ENCODE measurements at places on chromosomes 11 and 22.

DNA sequence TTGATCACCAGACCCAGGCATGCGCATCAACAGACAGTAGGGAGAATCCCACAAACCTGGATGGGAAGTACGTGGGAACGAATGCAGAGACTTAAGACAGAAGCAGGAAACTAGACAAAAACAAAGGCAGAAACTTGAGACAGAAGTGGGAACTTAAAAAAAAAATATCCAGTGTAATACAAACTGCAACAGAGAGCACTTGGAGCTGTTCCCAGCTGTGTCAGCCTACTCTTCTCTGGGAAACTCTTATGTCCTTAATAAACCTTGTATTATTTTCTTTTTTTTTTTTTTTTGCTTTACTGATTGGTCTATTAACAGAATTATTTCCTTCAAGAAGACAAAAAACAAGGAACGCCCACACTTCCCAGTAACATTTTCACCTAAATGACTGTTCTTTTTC, 1818.1 kb upstream of the RAG2 start:
- no peak for DNase-seq

DNA sequence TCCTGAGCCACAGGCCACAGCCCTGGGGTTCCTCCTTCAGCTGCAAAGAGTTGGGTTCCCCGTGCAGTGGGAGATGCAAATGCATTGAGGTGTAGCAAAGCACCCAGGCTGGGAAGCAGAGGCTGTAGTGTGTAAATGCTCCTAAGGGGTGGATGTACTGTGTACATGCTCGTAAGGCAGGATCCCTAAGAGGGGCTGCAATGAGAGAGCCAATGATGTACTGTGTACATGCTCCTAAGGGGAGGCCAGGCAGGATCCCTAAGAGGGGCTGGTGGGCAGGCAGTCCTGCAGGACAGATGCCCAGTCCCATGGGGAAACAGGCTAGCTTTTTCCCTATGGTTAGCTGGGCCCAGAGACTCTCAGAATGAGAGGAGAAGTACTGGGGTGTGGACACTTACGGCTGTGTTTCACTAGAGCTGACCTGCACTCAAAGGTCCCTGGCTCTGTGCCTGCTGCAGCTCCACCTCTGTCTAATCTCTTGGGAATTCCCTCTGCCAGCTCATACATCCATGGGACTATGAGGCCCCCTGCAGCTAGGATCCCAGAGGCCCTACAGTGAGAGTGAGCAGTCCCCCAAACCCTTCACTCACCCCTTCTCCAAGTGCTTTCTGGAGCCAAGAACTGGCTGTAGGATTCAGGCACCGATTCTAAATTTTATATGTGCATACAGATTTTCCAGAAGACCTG, 261.9 kb upstream of the LUZP2 start:
- no peak for DNase-seq

GRCh38 chr22:23065069-23065451, 5.3 kb upstream of the GNAZ start:
- no peak for DNase-seq

GRCh38 chr11:60235321-60235720, 7.6 kb downstream of the MS4A4E start:
- no peak for DNase-seq

DNA sequence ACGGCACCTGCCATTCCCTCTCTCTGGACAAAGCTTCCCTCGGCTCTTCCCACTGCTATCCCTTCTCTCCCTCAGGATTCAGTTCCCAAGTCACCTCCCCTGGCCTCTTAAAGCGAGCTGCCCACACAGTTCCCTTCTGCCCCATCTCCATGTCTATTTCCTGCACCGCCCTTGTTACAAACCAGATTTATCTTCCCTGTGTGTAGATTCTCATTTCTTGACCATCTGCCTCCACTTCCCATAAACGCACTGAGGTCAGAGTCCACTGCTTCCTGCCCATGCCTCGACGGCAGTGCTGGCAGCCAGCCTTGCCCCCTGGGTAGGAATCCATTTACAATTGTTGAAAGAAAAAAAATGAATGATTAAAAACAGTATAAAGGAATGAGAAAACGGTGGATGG, 11.6 kb upstream of the APOBEC3B start:
- DNase-seq = no peak

DNA sequence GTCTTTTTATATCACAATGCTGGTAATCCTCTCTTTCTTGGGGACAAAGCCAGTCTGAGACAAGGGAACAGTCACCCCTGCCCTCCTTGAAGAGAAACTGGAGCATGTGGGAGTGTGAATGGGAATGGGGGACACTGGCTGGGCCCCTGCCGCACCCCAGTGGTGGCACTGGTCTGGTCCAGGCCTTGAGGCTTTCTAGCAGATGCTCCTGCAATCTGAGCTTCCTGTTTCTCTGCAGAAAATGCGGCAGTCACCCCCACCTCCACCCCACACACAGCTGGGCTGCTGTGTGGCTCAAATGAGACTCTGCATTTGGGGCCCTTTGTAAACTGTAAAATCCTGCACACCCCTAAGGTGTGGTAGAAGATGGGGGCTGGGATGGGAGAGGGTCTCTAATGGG, 6.6 kb upstream of the MARK2 start:
- DNase-seq = no peak

DNA sequence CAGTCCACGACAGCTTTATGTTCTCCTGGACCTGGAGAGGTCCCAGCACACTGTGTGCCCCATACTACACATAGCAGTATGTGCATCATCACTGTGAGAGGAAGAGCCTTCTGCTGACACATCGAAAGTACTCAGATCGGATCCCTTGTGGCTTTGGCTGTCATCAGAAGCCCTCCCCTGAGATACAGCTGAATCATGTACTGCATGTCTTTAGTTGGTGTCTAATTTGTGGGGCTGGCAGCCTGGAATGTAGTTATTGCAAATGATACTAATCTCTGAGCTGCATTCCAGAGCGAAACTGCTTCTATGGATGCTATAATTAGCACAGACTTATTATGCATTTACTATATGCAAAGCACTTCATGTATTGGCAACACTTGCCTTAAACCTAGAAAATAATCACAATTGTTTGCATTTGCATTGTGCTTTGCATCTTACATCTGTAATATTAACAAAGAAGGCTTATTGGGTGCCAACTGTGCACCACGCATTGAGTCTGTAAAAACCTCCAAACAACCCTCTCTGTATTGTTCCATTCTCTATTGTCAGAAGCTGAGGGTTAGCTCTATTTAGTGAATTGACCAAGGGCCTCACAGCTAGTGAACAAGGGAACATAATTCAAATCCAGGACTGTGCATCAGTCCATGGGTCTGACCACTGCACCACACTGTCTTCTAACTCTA, 89.2 kb upstream of the CRTAM start:
- DNase-seq = no peak

DNA sequence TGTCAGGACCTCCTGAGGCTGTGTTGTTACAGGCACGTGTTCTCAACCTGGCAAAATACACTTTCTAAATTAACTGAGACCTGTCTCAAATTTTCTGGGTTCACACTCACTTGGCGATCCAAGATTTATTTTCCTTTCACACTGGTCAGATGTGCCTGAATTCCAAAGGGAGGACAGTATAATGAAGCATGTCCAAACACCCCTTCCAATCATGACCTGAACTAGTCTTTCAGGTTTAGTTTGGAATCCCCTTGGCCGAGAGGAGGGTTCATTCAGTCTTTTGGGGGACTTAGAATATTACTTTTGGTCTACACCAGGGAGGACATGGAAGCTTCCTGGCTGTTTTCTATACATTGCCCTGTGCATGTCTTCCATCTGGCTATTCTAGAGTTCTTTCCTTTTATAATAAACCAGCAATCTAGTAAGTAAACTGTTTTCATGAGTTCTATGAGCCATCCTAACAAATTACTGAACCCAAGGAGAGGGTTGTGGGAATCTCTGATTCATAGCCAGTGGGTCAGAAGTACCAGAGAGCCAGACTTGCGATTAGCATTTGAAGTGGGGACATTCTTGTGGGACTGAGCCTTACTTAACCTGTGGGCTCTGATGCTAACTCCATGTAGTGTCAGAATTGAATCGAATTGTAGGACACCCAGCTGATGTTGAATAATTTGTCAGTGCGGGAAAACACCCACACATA, 14.8 kb upstream of the TMEM216 start:
- no peak for DNase-seq

- no peak for DNase-seq
Observed at GRCh38 chr11:43835104-43835503, 45.5 kb upstream of the ALKBH3 start.

GRCh38 chr22:25780673-25781072, 38.7 kb downstream of the MYO18B start:
- no peak for DNase-seq

DNA sequence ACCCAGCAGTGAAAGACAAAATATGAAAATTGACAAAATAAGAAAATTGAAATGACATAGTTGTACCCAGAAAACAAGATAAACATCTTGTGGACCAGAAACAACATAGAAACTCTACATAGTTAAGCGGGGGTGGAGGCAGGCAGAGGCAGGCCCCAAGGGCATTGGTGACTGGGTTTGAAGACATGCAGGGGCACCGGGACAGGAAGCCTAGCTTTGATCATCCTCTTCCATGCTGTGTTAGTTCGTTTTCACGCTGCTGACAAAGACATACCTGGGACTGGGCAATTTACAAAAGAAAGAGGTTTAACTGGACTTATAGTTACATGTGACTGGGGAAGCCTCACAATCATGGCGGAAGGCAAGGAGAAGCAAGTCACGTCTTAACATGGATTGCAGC, 33.5 kb upstream of the CRTAM start:
- DNase-seq = no peak

DNA sequence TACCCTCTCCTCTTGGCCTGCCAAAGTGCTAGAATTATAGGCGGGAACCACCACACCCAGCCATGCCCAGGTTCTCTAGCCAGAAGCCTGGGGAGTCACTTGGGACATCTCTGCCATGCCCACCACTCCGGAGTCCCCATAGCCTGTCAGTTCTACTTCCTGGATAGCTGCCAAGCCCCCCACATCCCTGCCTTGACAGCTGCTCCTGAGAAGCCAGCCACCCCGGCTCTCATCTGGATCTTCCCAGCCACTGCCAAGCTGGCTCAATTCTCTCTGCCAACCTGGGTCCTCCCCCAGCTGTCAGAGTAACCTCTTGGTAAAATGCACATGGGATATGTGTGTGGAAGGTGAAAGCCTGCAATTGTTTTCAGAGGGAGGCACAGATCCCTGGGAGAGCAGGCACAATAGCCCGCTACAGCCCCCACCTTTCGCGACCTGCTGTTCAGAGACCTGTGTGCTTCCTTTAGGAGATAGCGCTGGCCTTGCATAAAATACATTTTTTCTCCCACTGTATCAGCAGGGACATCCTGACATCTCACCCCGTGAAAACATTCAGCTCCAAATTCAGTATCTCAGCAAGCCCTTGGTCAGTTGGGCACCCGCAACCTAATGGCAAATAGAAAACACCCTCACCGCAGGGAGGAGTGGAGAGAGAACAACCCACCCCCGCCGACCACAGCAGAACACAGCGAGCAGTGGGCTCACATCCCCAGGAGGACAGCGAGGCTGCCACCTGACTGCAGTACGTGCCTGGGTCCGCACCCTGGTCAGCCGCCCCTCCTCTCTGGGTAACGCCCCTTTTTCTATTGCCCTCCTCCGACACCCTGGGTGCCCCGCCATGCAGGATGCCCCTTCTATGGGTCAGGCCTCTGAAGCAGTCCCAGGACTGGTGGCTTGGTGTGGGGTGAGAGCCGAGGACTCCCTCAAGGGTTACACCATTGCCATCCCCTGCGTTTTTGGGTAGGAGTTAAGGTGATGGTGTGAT, 1342.2 kb downstream of the BRD1 start:
- DNase-seq = no peak

DNA sequence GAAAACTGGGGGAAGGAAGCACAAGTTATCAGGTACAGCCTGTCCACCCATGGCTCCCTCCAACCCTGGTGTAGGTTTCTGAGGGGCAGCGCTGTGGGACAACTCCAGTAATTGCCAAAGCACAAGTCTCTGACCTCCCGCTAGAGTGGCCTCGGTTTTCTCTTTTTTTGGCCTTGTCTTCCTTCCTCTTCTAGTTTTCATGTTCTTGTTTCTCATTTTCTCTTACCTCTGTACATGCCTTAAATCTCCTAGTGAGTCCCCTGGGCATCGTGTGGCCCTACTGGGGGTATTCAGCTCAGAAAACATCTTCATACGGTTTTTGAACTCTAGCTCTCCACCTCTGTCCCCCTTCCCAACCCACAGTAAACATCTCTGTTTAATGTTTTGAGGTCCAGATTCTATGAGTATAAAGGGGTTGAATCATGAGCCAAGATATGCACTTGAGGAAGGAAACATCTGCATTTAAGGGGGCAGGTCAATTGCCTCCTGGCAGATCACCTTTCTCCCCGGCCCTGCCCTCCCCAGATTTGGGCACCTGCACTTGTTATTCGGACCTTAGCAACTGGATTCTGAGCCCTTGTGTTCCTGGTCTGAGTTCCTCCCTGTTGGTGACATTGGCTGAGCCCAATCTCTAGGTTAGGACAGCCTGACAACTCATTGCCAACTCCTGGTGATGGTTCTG, 8.4 kb upstream of the LMO2 start:
- DNase-seq = no peak

GRCh38 chr22:47570300-47570685, 807.8 kb downstream of the TBC1D22A start:
- no peak for DNase-seq

- DNase-seq = no peak
Observed at GRCh38 chr22:17945156-17945887, 79.0 kb downstream of the MICAL3 start.

- no peak for DNase-seq
Observed at GRCh38 chr11:92941676-92942571, 27.5 kb upstream of the MTNR1B start.

GRCh38 chr22:22593964-22594656, 35.0 kb upstream of the PRAME start:
- DNase-seq = peak; percentile 53

DNA sequence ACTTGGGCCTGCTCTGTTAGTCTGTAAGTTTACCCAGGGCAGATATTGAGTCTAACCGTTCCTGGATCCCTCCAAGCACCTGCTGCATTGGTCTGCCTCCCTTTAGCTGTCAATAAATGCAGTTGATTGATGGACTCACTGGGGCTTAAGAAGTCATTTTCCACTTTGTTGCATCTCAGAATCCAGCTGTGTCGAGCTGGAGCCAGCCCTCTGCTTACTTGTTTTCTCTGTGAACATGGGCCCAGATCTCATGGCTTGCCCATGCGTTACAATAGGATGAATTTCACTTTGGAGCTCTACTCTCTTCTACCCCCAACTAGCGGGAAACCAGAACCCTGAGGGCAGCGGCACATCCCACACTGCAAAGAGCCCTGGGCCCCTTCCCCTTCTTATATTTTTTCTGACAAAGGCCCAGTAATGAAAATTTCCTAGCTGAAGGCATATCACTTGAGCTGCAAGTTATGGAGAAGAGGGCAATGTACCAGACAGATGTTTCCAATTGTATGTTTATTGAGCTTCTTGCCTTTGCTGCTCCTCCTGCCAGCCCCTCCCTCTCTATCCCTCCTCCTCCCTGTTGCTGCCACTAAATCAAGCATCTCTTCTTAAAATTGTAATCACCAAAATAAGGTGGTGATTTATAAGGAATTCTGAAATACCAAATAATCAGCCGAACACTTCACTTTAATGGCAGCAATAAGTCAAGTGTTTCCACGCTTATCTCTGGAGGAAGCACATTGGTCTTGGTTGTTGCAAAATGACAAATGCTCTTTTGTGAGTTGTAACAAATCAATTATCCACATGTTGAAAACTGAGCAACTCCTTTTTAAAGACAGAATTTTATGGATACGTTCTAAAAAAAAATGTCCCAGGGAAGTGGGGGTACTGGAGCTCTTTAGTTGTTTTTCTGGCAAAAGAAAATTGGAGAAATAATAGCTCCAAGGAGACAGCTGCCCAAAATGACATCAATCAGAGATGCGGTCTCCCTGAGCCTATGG, 212.3 kb upstream of the ZBED5 start:
- no peak for DNase-seq

GRCh38 chr11:62433904-62434276, 15.1 kb downstream of the SCGB1A1 start:
- DNase-seq = no peak

GRCh38 chr11:113242767-113243397, 71.5 kb upstream of the TTC12 start:
- no peak for DNase-seq

All from stimulated activated CD4-positive, alpha-beta T cell treated with anti-CD3 and anti-CD28 coated beads, Interleukin-4, amount 100 ng/mL, for 48 hours (primary cell).